ENCODE measurements at places on chromosomes 5 and 9.

DNA sequence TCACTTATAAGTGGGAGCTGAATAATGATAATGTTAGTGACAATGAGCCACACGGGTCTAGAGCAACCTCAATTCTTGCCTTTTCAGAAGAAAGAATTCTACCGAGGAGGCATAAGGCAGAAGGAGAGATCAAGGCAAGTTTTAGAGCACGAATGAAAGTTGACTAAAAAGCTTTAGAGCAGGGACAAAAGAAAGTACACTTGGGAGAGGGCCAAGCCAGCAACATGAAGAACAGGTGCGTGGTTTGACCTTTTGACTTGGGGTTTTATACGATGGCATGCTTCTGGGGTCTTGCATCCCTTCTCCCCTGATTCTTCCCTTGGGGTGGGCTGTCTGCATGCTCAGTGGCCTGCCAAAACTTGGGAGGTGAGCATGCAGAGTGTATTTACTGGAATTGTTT is 12.5 kb upstream of the OXCT1 start:
- no peak for DNase-seq

DNA sequence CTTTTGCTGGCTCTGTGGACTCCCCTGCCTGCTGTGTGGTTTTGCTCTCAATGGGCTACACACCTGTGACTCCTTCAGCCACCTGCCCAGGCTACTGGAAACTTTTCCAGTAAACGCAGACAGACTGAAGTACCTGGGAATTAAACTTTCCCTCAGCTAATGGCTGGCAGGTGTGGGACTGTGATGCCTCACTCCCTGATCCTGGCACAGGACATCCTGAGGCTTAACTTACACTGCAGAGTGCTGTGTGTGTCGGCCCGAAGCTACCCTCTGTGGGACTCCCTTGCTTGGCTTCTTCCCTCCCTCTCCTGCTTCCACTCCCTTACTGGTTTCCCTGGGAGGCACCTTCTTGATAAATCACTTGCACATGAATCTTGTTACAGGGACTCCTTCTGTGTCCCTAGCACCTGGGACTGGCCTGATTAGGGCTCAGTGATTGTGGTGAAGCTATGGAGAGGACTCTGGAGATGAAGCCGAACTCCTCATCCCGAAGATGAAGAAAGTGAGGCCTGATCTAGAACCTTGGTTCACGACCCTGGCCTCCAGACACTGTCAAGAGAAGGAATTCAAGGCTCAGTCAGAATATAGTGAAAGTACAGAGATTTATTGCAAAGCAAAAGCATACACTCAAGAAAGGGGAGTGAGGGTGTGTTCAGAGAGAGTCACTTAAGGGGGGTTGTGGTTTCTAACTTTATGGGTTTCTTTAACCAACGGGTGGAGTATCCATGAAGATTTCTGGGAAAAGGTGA is 113.4 kb upstream of the ALDH1B1 start:
- no peak for DNase-seq

- no peak for DNase-seq
Measured at GRCh38 chr5:88203981-88204750, 64.5 kb downstream of the TMEM161B start.

- no peak for DNase-seq
Measured at GRCh38 chr5:162323466-162323865, 255.9 kb downstream of the GABRG2 start.

GRCh38 chr9:127316586-127317323 is 52.2 kb downstream of the GARNL3 start:
- DNase-seq: peak; percentile 11

DNA sequence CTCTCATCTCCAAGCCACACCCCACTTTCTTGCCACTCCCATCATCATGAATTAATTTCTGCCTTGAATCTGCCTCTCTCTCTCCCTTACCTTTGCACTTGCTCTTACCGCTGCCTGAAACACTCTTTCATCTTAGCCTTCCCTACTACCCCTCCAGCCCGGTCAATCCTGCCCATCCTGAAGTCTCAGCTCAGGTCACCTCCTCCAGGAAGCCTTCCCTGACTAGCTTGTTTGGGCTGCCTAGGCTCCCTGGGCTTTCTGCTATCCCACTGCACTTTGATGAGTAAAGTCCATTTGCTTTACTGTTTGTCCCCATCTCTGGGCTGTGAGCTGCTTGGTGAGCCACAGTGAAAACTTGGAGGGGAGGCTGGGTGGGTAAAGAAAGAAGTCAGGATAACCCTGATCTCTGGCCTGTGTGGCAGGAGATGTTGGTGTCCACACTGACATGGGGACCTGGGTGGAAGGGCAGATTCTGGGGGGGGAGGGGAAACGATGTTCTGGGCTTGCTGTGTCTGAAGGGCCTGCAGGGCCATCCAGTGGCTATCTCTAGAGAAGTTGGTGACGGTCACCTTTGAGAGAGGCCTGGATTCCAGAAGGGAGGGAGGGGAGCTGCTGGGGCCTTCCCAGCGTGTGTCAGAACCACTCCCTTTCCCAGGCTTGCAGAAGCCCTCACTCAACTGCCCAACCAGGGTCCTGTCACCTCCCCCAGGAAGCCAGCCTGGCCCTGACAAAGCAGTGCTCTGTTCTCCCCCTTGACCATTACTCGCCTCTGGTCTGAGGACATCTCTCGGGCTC is 75.0 kb upstream of the DAB2IP start:
- DNase-seq: no peak

GRCh38 chr9:93467462-93467861 is 14.1 kb upstream of the FAM120AOS start:
- no peak for DNase-seq

DNA sequence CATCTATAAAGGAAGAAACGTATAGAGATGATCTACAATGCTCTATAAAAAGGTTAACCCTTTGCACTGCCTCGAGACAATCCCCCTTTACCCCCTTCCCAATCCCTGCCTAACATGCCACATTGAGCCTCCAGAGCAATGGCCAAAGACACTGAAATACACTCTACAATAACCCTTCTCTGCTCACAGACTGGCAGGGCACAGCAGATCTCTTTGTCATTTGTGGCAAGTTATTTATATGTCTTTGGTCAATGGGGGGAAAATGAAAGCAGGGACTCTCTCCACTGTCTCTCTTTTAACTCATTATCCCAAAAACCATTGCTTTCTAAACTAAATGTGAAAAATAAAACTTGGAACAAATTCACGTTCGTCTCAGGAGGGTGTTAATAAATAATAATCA is 51.7 kb downstream of the PTCH1 start:
- DNase-seq: no peak

DNA sequence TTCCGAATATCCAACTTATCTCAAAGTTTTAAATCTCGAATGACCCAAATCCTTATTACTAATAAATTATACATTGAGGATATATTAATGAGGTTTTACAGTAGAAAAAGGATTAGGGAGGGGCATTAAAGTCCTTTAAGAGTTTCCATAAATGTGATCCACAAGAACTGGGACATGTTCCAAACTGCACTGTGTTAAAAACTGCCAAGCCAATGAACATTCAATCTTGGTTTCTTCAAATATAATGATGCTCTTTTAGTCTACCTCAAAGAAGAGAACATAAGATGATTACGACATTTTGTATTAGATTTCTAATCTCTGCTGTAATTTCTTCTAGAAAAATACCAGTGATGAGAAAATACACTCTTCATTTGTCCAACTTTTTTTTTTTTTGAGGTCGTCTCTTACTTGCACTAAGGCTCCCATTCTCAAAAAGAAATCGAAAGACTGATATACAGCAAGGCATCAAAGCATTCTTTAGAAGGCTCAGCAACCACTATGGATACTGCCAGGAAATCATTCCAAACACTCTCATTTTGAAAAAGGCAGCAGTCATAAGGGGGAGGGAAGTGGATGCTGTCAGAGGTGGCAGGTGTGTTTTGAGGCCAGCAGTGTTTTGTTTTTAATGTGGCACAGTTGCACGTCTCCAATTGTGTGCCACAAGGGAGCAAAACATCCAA is 1.7 kb downstream of the PTAR1 start:
- no peak for DNase-seq

GRCh38 chr5:66339896-66340295 is 195.8 kb downstream of the SREK1 start:
- no peak for DNase-seq

DNA sequence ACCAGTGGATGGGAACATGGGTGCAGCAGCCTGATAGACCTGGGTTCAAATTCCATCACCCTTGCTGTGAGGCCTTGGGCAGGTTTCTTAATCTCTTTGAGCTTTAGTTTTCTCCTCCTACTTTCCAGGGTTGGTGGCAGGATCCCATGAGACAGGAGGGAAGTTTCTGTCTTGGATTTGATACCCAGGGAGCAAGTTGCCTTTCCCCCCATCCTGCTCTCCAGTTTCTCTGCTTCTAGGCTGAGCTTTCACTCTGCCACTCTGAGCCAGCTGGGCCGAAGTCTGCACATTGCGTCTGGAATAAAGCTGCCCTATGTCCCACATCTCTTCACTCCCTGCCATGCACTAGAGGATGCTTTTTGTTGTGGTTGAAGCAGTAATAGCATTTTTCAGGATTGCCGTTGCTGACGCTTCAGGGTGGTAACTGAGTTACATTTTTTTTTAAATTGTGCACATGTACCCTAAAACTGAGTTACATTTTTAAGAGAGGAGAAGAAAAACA is 40.5 kb upstream of the ANGPTL2 start:
- DNase-seq: no peak

- DNase-seq: no peak
Measured at GRCh38 chr5:173317852-173318251, 10.4 kb downstream of the STC2 start.

DNA sequence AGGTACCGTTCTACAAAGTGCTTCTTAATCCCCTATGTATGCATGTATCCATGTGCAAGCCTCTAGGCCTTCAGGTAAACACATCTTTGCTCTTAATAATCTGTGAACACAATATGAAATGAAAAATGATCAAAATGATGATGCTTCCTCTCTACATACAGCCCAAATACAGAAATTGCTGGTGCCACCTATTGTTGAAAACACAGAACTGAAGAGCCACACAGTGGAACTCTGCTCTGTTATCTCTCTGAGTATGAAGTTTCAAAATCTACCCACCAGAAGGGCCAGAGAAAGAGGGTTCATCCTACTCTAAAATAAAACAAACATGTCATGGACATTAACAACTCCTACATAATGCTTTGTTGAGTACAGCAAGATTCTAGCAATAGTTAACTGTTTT is 71.3 kb downstream of the GLIS3 start:
- no peak for DNase-seq

- DNase-seq: no peak
Measured at GRCh38 chr5:135498637-135498995, 37.1 kb downstream of the NEUROG1 start.

- no peak for DNase-seq
Measured at GRCh38 chr9:130766021-130766926, 68.8 kb upstream of the ABL1 start.

- DNase-seq: no peak
Measured at GRCh38 chr5:156819967-156820581, 30.0 kb upstream of the PPP1R2B start.

DNA sequence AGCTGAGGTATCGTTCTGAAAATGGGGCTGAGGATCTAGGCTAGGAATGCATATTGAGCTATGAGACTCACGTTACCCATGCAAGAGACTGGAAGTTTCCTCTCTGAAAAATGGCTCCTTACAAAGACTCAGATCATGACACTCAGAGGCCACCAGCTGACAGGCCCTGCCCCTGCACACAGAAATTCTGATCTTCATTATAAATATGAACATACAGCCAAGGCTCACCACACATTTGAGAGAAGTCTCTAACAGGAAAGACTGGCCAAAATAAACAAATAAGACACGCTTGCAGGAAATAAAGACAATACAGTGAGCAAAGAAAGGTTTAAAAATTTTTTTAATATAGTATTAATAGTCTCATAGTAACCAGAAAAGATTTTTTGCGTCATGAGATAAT is 365.9 kb downstream of the NFIB start:
- DNase-seq: no peak

GRCh38 chr5:149039506-149039905 is 23.4 kb downstream of the SH3TC2 start:
- DNase-seq: no peak

DNA sequence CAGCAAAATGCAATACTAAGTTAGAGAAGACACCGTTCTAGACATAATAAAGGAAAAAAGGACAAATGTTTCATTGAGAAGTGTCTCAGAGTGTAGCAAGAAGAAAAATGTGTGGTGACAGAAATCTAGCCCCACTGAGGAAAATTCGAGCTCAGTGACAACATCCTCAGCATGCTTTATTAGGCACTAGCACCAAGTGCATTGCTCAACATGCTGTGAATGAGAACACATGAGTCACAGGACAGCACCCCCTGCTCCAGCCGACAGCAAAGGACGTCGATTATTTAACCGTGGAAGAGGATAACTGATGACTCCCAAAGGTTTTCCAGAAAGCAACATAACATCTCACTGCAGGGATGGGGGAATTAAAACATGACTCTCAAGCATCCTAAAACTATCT is 182.7 kb downstream of the GNAQ start:
- DNase-seq: no peak

GRCh38 chr9:125106285-125106893 is 36.9 kb downstream of the SCAI start:
- DNase-seq: no peak

- DNase-seq: no peak
Measured at GRCh38 chr5:133252133-133252480, 200.3 kb downstream of the HSPA4 start.

DNA sequence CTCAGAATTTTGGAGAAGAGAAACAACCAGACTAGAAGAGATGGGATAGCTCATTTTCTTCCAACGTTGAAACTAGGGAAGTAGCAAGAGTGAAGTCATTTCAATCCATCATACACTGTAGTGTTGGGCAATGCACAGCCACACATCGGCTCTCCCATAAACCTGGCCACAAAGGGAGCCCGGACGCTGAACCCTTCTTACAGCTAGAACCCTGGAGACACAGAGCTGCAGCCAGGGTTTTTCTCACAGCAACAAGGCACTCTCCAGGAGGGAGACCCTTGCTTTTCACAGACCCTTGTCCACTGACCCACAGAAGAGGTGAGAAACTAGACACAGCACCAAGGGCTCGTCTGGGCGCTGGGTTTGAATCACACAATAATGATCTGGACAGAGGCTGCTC is 101.4 kb upstream of the FSTL4 start:
- no peak for DNase-seq

DNA sequence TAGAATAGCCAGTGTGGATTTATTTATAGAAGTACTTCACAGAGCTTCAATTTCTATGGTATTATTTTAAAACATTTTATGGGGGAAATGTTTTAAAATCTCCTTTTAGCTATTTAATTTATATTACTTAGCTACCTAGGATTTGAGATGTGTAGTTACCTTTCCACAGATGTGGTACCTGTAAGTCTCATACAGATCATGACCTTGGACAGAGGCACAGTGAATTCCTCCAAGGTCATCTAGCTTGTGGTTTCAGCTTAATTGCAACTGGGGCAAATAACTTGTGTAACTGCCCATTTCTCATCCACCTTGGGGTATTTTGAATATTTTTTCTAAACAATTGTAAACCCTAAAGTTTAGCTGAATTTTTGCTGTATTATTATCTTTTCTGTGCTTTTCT is 89.2 kb downstream of the DMRTA1 start:
- DNase-seq: no peak

GRCh38 chr9:89177944-89178829 is at the start of gene SHC3:
Gene SHC3 (minus strand): TSS chr9:89178818. CDS start chr9:89178460, 358 bp downstream.
- no peak for DNase-seq
